NB4 (cell line): ENCODE measurements at places on chromosomes 2 and 18.

GRCh38 chr2:181589779-181590178 lies 67.1 kb downstream of the CERKL start:
- no peak for DNase-seq

GRCh38 chr2:88210132-88211002 lies 40.2 kb downstream of the THNSL2 start:
- no peak for DNase-seq

- DNase-seq: no peak
These were observed 258.4 kb downstream of the MYO3B start for GRCh38 chr2:170436077-170436943.

DNA sequence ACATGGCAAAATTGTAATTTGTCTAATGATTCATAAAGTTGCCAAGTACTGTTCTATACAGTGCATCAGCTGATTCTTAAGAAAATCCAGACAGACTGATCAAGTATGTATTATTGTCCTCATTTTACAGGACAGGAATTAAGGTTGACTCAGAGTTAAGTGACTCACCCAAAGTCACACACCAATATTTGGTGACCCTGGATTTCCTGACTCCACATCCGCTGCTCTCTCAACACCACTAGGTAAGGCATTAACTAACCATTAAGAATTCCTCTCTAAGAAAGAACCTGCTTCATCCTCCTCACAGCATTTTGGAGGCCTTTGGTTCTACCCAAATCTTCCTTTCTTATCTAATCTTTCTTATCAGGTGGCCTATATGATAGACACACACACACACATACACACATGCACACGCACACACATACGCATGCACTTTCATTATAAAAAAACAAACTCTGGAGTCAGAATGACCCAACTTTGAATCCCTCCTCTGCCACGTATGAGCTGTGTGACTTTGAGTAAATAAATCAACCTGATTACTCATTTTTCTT lies 150.8 kb downstream of the ANKRD44 start:
- DNase-seq: peak; percentile 42

- DNase-seq: no peak
These were observed 41.0 kb upstream of the ASAP2 start for GRCh38 chr2:9165625-9166024.
